Neural crest cell (in vitro differentiated cells): ENCODE measurements at places on chromosomes 5 and 9.

DNA sequence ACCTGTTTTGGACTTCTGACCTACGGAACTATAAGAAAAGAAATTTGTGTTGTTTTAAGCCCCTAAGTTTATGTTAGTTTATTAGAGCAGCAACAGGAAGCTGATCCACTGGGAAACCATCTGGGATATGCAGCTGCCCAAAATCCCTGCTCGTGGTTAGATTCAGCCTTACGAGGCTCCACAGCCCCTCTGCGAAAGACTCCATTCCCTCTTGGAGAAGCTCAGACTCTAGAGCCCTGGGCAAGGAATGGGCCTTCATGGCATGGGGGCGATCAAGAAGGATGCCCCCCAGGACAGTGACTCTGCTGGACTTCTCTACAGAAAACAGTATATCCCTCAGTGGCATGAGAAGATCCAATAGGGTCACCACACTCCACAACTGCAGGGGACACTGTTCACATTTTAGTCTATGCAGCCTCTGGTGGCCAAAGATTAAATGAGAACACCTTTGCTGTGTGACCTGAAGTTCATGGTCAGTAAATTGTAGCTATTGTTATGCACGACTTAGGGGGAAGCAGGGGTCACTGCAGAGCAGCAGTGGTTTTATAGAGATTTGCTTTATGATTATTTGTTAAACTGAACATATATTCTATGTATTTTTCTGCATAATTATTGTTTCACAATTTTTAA lies 21.1 kb downstream of the IRF1 start:
- no peak for DNase-seq

DNA sequence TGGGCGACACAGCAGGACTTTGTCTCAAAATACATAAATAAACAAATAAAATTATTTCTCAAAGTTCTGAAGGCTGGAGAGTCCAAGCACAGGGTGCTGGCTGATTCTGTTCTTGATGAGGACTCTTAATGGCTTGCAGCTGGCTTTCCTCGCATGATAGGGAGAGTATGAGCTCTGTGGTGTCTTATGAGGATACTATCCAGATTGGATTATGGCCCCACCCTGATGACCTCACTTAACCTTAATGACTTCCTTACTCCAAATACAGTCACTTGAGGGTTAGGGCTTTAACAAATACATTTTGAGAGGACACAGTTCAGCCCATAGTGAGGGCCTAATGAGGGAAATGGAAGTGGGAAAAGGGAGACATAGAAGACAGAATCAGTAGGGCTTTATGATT lies 87.7 kb downstream of the FOCAD start:
- no peak for DNase-seq

- no peak for DNase-seq
Measured at GRCh38 chr5:176802116-176802784, 8.1 kb upstream of the UNC5A start.

- DNase-seq: no peak
Measured at GRCh38 chr9:134186471-134187109, 22.2 kb upstream of the RNU6ATAC start.

DNA sequence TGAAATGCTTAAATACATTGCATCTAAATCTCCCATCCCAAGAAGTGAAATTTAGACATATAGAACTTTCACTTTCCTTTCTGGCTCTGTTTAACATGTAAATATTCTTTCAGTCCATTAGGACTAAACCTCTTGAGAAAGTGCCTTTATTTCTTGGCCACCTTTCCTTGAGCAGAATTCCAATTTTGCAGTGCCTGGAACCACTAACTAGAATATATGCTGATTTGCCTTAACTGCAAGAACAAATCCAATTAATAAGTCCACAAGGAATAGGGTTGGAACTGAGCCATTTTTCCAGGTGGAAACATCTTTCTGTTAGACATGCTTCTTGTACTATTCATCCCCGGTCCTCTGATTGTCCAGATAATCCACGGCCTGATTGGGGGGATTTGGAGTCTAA lies 478.0 kb downstream of the ENC1 start:
- DNase-seq: no peak

- DNase-seq: no peak
Measured at GRCh38 chr5:67090593-67090992, 106.0 kb downstream of the CD180 start.
